ENCODE measurements at places on chromosomes 5 and 9.

GRCh38 chr9:72826996-72827949 is 125.6 kb downstream of the ALDH1A1 start:
- no peak for DNase-seq

DNA sequence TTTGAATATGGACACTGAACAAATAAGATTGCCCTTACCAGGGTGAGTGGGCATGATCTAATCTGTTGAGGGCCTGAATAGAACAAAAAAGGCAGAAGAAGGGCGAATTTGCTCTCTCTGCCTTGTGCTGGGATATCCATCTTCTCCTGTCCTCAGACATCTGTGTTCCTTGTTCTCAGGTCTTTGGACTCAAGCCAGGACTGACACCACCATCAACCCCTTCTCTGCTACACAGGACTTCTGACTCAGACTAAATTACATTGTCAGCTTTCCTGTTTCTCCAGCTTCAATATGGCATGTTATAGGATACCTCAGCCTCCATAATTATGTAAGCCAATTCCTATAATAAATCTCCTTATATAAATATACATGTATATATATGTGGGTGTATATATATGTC is 40.8 kb upstream of the SLCO6A1 start:
- DNase-seq: no peak

- no peak for DNase-seq
These were observed 60.0 kb downstream of the SGCD start for GRCh38 chr5:156386976-156387375.

DNA sequence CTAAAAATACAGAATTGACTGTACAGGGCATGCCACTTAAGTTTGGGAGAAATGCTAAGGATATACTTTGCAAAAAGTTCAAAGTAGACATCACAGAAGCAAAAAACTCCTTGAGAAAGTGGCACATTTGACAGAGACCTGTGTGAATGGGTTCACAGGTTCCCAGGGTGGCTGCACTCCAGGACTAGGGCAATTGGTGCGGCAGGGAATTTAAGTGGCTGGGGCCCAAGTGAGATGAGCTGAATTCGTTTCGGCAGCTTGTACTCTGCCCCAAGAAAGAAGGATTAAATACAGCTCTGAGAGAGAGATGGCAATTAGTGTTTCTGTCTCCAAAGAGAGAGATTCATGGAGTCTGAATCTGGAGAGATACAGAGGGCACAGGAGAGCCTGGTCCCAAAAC is 280.1 kb downstream of the FBXL17 start:
- no peak for DNase-seq

- DNase-seq: no peak
These were observed 96.5 kb upstream of the ERCC6L2 start for GRCh38 chr9:95778957-95779356.

GRCh38 chr9:111831371-111832108 is 36.8 kb upstream of the SHOC1 start:
- DNase-seq: no peak

GRCh38 chr9:132986640-132987620 is 8.4 kb downstream of the GFI1B start:
- no peak for DNase-seq

- no peak for DNase-seq
These were observed 63.3 kb upstream of the ZFR start for GRCh38 chr5:32507738-32508434.

GRCh38 chr9:83330207-83331196 is 207.7 kb downstream of the FRMD3 start:
- DNase-seq: no peak

DNA sequence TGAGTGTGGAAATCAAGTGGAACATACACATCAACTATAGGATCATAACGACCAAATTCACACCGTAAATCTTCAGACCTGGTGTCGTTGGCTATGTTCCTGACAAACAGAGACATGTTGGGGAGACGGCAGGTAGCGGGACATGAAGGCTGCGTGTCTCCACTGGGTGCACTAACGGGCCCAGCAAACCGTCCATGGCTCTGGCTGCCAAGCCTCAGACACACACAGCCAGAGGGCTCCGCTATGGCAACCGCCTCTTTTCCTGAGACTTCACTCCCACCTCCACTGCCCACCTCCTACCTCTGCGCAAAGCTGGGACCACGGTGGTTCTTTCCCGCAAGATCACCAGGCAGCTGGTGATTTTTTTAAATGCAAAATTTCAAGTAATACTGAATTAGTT is 16.3 kb downstream of the TMEM38B start:
- no peak for DNase-seq

- DNase-seq: no peak
These were observed 13.3 kb downstream of the SHC3 start for GRCh38 chr9:89165341-89165740.

DNA sequence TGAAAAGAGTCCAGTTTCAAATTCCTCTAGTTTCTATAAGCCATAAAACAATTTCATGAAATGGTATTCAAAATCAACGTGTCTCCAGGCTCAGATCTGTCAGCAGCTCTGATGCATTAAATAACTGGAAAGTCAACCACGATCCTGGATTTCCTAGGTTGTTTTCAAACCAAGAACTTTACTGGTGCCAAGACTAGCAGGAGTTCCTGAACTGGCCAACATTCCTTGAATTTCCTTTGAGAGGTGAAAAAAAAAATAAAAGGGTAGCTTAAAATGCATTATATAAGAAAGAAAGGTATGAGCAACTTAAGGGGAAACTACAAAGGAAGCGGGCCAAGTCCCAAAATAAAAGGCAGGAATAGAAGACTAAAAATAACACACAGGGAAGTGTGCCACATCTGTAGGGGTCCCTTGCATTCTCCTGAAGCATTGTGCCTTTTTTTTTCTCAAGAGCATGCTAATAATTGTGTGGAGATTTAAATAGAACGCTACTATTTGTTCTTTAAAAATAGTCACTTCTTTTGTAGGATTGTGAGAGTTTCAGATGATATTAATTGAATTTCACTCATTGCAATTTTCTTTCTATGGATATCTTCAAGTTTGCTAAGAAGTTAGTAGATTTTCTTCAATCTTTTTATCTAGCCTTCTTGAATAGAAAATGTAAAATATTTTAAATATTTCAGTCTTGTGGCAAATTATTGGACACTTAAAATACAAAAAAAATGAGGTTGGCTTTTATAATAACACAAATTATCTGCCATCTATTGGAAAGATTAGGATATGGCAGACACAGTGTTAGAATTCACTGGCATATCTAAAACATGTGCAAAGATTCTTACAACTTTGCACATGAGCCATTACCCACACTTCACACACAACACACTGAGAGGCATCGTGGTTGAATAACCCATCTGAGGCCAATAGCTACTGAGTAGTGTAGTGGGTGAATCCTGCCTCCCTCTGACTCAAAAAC is 15.3 kb downstream of the ESM1 start:
- no peak for DNase-seq

DNA sequence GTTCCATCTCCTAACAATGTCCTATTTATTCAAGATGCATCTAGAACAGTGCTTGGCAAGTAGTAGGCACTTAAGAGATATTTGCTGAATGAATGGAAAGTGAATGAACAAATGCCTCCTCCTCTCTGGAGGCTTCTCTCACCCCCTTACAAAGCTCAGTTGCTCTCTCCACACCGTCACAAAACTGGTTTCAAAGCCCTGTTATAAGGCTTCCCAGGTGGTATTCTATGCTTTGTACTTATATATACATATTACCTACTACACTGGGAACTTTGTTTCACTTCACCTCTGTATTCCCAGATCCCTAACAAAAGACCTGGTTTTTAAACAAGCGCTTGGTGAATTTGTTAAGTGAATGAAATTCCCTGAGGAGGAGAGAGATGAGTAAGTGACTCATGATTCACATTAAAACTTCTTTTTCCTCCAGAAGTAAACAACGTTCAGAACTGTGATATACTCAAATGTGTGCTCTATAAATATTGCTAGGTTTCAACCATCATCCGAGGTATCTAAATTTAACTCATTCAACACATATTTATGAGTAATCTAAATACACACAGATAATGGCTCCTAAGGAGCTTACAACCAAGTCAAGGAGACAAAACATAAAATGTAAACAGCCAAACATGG is 36.0 kb downstream of the DENND1A start:
- no peak for DNase-seq

DNA sequence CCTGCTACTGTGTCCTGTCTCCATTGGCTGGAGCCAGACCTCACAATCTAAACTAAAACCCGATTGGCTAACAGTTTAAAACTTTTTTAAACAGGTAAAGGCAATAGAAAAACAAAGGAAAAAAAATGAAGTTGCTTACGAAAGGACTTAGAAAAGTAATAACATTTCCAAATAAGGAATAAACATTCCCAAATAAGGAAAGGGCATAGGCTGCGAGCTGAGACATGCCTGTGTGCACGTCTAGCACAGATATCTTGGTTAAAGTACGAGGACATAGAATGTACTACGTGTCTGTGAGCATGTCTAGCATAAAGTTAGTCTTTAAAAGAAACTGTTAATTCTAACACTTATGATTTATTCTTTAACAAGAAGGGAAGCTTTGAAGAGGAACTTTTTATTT is 15.3 kb upstream of the FAM120A start:
- no peak for DNase-seq

- no peak for DNase-seq
These were observed 229.9 kb downstream of the SGCD start for GRCh38 chr5:156556666-156557406.

DNA sequence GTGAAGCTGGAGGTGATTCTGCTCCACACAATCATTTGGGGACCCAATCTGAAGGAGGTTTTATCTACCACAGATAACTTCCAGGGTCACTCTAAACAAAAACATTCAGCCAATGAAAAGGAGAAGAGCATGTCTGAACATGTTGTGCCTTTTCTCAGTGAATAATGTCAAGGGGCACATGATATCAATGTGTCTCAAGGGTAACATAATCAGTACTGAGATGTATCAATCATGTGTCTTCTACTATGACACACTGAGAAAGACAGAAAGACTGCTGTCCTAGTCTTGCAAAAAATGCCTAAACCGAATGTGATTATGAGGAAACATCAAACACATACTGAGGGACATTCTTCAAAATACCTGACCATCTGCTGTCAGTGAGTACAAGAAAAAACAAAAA is 25.4 kb upstream of the RASA1 start:
- no peak for DNase-seq

DNA sequence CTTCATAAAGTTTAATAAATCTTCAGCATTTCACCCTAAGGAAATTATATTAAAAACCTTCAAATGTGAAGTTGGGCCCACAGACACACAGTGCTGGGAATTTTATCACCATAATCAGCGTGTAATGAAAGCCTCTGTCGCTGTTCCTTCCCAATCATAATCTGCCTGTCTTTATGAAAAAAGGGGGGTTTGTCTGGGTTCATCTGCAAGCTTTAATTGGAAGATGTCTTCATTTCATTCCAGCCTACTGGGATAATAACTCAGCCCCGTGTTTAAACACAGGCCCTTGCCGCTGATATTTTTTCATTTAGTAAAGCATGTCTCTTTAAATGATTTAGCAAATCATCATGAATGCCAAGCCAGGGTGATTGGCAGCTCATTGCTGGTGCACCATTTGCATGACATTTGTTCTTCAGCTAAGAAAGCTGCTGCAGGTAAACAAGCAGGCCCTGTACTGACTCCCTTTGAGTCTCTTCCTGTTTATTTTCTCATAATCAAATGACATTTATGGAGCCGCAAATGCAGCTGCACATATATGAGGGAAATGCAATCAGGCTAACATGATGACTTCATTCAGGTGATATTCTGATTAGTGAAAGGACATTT is 362.9 kb upstream of the TLE4 start:
- DNase-seq: no peak

DNA sequence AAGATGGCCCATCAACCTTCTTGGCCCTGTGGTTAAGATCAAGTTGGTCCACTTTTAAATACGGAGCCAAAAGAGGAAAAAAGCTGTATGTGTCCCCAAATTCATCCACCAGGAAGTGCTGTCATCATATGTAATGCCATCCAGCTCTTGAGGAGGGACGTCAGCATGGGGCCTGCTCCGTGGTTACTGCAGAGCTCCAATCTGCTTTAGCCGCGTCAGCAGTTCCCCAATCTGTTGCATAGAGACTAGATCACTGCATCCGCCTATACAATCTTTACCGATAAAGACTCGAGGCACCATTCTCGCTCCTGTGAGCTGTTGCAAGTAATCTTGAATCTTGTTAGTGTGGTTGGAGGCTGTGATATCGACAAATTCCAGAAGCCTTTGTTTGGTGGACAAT is 65.7 kb downstream of the GABRA6 start:
- DNase-seq: no peak

GRCh38 chr5:14306329-14306815 is 163.2 kb downstream of the TRIO start:
- DNase-seq: no peak

GRCh38 chr5:156340893-156341292 is 13.9 kb downstream of the SGCD start:
- DNase-seq: no peak

GRCh38 chr5:83404182-83404716 is 67.3 kb upstream of the VCAN start:
- DNase-seq: no peak

GRCh38 chr5:65832603-65833228 is 93.7 kb upstream of the ERBIN start:
- no peak for DNase-seq

DNA sequence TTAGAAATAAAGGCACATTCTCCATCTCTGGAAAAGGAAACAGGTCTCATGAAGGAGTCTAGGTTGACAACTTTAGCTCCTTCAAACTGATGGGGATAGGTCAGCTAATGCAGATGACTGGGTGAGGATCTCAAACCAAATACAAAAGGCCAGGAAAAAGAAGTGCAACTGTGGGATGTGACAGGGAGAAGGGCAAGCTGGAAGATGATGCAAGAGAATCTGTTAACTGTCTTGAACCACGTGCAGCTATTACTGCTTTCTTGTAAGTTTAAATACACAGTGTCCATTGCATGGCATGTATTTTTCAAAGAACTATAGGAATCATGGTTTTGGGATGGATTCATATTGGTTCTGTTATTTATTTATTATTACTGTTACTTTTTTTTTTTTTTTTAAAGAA is 331.8 kb downstream of the NDUFS4 start:
- no peak for DNase-seq

- DNase-seq: no peak
These were observed 94.5 kb upstream of the CD180 start for GRCh38 chr5:67291066-67291465.

GRCh38 chr5:177434437-177434836 is 8.0 kb downstream of the GRK6 start:
- peak; percentile 48 for DNase-seq

- DNase-seq: no peak
These were observed 32.5 kb downstream of the GRAMD2B start for GRCh38 chr5:126455728-126456127.

DNA sequence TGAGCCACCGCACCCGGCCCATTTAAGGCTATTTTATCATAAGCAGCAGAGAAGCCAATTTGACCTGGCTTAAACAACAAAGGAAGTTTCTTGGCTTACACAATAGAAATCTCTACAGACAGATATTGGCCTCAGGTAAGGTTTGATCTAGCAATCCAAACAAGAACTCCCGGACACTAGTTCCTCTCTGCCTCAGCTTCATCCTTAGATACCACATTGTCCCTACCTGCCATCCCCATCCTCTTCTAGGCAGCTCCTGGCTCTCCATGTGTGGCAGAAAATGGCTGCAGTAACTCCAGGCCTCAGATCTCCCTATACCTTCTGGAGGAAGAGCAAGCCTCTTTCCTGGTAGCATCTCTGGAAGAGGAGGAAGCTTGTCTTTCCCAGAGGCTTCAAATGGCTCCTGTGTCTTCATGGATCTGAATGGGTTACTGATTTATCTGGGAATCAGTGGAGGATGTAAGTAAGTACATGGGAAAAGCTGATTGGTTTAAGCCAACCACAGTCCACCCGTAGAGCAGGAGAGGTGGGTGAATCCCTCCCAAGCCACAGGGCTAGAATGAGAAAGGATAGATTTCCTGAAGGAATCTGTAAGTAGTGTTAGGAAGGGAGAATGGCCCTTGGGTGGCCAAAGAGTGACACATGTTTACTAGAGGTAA is 26.7 kb upstream of the AOPEP start:
- DNase-seq: no peak

Measured in T-helper 22 cell (primary cell).